ENCODE measurements at places on chromosomes 12 and 14.

DNA sequence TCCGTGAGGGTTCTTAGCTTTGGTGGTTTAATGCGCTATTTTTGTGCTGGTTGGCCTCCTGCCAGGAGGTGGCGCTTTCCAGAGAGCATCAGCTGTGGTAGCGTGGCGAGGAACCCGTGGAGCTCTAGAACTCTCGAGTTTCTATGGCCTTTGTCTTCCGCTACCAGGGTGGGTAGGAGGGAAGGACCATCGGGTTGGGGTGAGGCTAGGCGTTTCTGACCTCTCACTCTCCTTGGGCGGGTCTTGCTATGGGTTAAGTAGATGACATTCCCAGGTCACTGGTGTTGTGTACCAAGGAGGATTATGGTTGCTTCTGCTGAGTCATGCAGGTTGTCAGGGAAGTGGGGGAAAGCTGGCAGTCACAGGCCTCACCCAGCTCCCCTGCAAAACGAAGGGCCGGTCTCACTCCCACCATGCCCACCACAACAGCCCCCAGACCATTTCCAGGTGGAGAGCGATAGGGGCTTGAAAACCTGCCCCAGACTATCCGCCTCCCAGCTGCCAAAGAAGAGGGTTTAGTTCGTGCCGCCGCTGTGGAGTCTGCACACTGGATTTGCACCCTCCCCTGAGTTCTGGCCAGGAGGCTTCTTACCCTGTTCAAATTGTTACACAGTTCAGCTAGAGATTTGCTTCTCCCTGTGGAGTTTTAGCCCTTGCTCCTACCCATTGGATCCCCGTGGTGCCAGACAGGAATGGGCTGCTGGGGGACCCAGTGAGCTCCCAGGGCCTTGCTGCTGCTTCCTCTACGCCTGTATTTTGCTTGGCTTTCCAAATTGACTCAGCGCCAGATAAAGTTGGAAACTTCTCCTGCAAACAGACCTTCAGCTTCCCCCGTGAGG lies 21.9 kb downstream of the RNFT2 start:
- DNase-seq: no peak

- DNase-seq: no peak
These were observed 57.2 kb upstream of the RIN3 start for GRCh38 chr14:92456215-92457015.

GRCh38 chr12:62396750-62397149 lies 69.9 kb upstream of the MON2 start:
- no peak for DNase-seq

- no peak for DNase-seq
These were observed 8.9 kb upstream of the TCL1B start for GRCh38 chr14:95677179-95677835.

DNA sequence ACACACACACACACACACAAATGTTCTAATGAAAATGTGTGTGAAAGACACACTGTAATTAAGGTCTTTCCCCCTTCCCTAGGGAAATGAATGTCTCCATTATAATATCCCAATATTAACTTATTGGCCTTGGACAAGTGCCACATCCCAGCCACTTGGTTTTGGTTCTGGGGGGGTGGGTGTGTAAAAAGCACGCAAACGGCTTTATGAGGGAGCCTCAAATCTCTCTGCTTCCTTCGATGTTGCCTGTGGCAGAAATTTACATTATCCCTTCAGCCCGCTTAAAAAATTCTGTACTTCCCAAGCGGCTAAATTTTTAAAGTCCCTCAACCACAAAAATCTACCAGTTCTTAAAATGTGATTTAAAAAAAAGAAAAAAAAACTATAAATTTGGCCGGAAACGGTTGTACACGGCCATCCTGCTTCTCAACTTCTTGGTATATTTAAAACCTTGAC lies 432 bp downstream of the C14orf93 start:
- DNase-seq: no peak

DNA sequence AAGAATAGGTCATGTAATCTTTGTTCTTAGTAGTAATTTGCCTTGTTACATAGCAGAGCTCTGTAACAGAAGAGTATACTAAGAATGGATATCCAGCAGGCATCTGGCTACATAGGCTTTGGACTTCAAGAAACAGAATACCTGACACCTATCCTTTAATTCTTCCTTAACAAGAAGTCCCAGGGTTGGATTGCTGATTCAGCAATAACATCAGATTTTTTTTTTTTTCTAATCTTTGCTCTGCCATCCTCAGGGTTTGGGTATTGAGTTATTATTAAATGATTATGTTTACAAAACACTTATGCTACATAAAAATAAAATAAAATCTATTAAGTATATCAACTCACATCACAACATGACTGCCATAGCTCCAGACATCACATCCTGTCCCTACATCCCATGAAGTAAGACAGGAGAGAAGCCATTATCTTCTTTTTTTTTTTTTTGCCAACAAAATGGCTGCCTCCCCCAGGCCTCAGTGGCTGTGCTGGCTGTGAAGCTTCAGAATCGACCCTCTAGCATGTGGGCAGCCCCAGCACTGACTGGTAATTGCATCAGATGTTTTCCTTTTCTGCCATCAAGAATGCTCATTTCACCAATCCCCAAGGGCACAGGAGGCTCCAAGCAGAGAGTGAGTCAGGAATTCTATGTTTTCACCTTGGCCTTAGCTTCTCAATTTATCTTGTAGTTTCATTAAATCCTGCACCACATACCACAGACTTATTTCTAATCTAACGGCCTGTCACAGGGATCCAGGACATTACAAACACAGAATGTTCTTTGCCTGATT lies 186.2 kb downstream of the DICER1 start:
- no peak for DNase-seq

GRCh38 chr14:100389497-100390104 lies 66.5 kb downstream of the SLC25A47 start:
- DNase-seq: no peak

GRCh38 chr12:120590741-120591407 lies 9.7 kb upstream of the POP5 start:
- no peak for DNase-seq

GRCh38 chr14:92914087-92914656 lies 8.8 kb upstream of the CHGA start:
- no peak for DNase-seq
